Heart right ventricle (tissue), 16 donors: ENCODE measurements at places on chromosomes 3 and 15. TPM values are rescaled to one million over a fixed set of nuclear protein-coding genes. Genes with fewer than 3 reads are reported as not detected.

DNA sequence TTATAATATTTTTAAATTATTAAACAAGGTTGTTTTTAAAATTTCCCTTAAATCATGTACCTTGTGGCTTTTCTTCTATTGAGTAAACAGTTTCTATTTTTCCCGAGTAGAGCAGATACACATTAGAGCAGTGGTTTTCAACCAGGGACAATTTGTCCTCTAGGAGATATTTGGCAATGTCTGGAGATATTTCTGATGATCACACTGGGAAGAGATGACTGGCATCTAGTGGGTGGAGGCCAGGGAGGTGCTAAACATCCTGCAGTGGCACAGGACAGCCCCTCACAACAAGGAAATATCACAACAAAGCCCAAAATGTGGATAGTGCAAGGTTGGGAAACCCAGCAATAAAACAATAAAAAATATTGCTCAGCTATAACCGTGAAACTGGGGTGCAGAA lies 113.0 kb upstream of the PTPRG start:
- DNase-seq, result no peak

Gene FHIT
- total RNA-seq, result 25.5 TPM

Gene SLCO2A1
- 9.0 TPM for total RNA-seq

Gene HGD
- total RNA-seq, result not detected

DNA sequence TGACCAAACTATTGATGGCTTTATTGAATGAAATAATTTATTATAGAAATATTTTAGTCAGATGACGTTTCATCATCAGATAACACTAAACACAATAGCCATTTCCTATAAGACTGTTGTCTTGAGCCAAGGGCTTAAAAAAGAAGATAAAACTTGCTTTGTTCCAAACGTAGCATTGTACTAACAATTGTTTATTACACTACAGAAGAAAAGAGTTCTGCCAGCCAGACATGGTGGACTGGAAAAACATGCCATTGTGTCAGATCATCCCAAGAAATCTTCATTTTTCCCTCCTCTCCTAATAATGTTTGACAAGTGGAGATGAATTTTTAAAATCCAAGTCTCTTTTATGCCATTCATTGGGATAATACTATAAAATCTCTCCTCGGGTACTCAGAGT lies 203.3 kb downstream of the CDIN1 start:
- DNase-seq, result no peak

GRCh38 chr3:149251186-149251585 lies 29.6 kb upstream of the CP start:
- DNase-seq, result no peak

Gene PLA2G4B
- total RNA-seq, result 1.6 TPM

Gene TTLL13
- total RNA-seq, result 0.25 TPM

DNA sequence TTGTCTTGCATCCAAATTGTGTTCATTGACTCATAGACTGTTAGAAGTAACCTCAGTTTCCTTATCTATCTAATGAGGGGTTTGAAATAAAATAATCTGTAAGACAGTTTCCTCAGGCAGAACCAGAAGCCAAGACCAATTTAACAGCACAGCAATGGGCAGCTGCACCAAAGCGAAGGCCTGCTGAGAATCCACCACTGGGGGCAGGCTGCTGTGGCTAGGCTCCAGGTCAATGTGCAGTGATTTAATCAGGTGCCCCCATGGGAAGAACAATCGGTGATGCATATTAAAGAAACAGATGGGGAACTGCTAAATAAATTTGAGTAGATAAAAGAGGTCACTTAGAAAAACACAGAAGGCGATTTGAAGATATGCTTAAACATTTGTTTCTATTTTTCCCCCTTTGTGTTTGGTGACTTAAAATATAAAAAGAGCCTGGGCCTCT lies 28.0 kb upstream of the TMOD3 start:
- DNase-seq, result peak; percentile 54

DNA sequence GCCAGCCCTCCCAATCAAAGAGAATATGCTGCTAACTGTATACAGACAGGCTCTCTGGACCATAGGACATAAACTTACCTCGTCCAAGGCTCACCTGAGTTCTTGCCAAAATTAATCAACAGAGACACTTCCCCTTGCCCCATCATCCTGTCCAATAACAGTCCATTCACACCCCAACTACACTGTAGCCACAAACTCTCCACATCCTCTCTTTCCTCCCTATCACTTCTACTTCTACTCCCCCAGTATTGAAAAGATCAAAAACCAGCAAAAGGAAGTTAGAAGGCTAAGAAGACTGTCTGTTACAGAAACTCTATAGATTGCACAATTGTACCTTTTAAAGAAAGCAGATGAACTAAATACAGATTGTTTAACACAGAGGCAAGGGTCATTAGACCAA lies 133.5 kb upstream of the STT3B start:
- DNase-seq, result no peak

DNA sequence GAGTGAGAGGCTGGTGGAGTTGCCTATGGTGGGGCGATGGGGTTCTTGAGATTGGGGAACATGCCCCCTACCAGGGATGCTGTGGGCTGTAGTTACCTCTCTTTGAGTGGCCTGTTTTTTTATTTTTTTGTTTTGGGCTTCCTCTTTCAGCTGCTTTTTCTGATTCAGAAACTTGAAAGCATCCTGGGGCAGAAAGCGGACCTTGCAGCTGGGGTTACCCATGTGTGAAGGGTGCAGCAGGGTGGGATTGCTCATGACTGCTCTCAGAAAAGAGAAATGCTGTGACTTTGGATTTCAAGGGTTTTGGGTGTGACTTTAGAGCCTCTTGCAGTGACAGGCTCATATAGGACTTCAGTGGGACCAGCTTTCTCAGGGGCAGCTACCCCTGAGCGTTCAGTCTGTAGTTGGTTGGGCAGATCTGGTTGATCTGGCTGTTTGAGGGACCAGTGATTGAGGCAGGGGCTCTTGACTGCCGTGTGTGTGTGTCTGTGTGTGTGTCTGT lies 1.8 kb downstream of the LIMD1 start:
- no peak for DNase-seq
